ENCODE measurements at places on chromosomes 6 and 20.

- peak; percentile 45 for DNase-seq
These were observed 22.2 kb upstream of the ZBTB2 start for GRCh38 chr6:151413372-151414145.

GRCh38 chr6:73391675-73392074, 3.0 kb upstream of the DDX43 start:
- DNase-seq, result no peak

- no peak for DNase-seq
These were observed 384.7 kb downstream of the C6orf118 start for GRCh38 chr6:164924674-164925073.

DNA sequence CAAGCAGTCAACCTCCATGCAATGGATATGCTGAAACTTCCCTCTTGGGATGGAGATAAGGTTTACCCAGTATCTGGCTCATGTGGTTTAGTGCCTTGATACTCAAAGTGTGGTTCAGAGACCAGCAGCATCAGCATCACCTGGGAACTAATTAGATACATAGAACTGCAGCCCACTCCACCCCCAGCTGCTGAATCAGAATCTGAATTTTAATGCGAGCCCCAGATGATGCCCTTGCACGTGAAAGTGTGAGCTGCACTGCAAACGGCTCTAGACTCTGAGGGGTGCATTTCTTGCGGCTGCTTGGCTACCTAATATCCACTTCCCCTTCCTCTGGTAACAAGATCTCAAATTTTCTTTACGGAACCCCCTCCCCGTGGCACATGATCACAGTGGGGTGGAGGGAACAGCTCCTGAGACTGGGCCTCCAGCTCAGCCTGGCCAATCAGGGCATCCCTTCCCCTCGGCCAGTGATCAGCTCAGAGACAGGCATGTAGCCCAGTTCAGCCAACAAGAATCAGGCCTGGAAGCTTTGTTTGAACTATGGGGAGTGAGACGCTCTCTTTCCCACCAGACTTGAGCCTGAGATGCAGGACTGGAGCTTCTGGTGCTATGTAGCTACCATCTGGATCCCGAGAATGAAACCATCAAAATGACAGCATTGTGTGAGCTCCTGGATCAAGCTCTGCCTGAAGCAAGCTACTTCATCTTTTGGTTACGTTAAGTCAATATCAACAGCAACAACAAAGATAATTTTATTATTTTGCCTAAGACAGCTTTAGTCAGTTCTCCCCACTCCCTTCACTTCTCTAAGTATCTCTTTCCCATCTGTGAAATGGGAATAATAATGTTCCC, 12.8 kb downstream of the KCNK15 start:
- DNase-seq, result no peak

DNA sequence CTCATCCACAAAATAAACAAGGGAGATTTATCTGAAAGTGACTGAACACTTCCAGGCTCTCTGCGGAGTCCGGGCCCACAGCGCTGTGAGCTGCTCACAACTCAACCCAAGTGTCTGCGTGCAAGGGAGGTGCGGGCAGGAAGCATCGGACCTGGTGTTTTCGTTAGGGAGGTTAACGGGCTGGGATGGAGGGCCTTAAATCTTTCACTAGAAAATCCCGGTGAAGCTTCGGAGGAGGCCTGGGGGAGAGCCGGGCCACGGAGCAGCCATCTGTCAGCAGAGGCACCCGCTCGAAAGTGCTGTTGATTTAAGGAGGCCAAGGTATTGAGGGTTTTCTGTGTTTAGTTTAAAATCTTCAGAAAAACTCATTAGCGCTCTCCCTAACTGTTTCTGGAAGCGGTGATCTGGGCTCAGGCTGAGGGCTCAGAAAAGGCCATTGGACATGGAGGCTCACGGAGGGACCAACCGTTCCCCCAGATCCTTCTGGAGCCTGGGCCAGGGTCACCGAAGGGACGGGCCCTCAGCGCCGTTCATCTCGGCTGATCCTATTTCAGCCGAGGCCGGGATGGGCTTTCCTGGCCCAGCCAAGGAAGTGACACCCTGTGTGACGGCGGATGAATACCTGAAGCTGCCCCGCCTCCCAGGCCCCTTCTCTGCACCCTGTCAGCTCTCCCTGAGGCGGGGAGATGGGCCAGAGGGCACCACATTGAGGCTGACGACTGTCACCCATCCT, 20.7 kb downstream of the GATA5 start:
- DNase-seq, result no peak

DNA sequence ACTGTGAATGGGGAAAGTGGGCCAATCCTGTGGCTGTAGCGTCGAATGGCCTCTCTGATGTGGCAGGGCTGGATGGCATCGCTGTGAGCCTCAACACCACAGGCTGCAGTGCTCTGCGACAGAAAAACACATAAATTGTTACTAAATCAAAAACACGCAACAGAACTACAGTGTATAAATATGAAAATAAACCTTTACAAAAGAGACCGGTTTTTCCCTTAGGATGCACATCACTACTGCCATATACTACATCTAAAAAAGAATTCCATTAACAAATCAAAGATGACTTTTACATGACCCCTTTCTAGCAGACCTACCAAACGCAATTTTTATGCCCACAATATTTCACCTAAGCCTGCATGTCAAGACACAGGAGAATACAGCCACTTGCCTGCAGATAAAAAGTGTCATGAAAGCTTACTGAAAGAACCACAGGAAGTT, 395.5 kb upstream of the RUNX2 start:
- DNase-seq, result no peak

DNA sequence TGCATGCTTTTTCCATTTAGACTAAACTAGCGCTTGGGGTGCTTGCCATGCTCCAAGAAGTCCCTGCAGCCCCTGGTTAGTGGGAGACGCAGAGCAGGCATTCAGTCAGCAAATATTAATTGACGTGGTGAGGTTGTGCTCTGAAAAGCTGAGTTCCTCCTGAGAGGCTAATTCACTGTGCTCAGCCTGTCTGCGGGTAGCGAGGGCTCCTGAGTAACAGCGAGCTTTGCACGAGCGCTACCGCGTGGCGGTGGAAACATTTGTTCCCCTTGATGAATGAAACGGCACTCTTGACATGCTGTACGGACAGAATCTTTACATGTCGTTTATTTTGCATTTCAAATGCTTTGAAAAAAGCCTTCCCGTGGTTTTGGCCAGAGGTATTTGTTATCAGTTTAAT, 170.6 kb upstream of the AGPAT4 start:
- DNase-seq, result no peak

DNA sequence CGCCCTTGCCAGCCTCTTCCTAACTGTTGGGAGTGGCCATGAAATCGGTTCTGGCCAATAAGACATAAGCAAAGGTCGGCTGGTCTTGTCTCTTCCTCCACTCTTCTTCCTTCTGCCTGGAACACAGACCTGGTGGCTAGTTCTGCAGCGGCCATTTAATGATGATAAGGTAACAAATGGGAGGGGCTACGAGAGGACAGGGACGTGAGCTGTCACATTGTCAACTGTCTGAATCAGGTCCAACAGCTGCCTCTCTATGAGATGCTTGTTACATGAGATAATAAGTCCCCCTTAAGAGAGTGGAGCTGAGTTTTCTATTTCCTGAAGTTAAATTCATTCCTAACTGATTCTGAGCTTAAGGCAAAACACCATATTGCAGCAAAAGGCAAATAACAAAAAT, 12.5 kb upstream of the TMEM242 start:
- DNase-seq, result no peak

DNA sequence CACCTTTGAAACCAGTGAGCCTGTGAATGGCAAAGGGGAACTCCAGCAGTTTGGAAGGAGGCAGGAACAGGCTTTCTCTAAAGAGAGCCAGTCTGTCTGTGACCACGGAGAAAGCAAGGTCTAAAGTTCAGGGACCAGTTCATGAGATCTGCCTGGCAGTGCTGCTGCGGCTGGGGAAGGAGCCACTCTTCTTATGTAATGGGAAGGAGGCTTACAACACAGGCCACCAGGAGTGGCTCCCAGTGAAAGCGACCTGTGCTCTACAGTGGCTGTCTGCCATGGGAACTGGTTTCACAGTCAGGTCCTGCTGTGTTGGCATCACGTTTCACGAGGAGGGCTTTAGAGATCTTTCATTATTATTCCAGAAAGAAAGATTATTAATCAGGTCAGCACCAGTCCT, 291.9 kb upstream of the PRDM1 start:
- DNase-seq, result no peak

GRCh38 chr6:139457476-139457875, 83.0 kb upstream of the CITED2 start:
- no peak for DNase-seq

GRCh38 chr6:28104392-28105244, 19.8 kb upstream of the ZSCAN16 start:
- peak; percentile 77 for DNase-seq

- no peak for DNase-seq
These were observed 3.5 kb downstream of the CITED2 start for GRCh38 chr6:139370999-139371345.

DNA sequence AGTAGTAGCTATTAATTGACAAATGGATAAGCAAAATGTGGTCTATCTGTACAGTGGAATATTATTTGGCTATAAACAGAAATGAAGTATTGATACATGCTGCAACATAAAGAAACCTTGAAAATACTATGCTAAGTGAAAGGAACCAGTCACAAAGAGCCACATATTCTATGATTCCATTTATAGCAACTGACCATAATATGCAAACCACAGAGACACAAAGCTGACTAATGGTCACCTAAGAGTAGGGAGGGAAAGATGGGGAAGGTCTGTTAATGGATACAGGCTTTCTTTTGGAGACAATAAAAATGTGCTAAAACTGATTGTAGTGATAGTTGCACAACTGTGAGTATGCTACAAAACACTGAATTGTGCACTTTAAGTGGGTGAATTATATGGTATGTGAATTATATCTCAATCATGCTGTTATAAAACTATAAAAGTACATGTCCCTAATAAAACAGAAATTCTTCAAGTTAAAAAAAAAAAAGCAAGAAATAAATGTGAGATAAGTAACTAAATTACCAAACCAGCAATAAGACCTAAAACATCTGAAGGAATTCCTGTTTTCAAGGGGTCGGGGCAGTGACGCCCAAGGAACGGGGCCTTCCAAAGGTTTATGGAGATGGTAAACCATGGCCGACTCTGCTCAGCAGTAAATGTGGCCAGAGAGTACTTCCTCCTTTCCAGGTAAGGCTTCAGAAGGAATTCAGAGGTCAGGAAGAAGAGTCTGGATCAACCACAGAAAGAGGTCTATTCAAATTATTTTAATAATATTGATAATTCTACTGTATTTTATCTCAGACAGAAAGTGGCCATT, 75.4 kb downstream of the ARHGAP18 start:
- DNase-seq, result no peak

DNA sequence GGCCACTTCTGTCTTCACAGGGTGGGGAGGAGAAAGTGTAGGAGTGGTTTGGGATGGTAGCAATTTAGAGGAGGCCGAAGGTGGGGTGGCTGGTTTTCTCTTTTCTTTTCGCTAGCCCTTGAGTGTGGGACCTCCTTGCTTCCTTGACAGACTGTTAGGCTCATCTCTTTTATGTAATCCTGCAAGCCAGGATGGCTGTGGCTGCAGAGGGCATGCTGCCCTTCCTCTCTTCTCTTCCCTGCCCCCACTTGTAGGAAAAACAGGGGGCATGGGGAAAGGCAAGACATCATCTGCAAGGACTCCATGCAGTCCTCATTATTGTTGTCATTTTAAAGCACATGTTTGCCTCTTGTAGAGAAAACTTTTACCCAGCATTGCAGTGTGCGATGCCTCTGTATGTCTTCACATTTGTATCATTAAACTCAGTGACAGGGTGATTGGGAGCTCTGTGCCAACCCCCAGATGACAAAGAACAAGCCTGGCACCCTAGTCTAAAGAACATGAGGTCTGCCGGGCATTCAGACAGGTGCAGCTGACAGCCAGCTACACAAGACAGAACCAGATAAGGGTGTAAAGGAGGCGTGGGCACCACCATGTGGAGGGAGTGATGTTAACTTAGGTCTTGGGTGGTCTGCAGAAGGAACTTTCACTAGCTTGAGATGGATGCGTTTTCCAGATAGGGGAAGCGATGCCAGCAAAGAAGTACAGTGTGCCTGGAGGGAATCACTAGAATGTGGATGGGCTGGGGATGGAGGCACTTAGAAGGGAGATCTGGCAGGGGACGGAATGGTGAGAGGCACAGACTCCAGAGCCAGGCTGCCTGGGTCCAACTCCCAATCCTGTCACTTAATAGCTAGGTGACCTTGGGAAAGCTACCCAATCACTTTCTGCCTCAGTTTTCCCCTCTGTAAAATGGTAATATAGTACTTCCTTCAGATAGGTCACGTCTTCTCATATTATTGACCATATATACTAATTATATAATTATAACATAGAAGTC, 207.6 kb downstream of the TBC1D7 start:
- no peak for DNase-seq

GRCh38 chr6:44304282-44305199, 8.6 kb downstream of the AARS2 start:
- DNase-seq, result peak; percentile 28

- no peak for DNase-seq
These were observed 793 bp upstream of the FAM50B start for GRCh38 chr6:3848380-3848779.

DNA sequence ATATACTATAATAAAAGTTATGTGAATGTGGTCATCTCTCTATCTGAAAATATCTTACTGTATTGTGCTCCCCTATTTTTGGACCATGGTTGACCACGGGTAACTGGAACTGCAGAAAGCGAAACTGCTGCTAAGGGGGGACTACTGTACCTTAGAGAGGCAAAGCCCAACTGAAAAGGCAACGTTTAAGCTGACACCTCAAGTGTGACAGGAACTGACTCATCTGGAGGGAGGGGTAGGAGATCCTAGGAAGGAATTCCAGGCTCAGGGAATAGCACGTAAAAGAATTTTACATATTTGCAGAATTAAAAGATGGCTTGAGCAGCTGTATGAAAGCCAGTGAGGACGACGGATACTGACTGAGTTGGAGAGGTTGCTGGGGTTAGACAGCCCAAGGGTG, 34.8 kb downstream of the ELOVL2 start:
- DNase-seq, result no peak

DNA sequence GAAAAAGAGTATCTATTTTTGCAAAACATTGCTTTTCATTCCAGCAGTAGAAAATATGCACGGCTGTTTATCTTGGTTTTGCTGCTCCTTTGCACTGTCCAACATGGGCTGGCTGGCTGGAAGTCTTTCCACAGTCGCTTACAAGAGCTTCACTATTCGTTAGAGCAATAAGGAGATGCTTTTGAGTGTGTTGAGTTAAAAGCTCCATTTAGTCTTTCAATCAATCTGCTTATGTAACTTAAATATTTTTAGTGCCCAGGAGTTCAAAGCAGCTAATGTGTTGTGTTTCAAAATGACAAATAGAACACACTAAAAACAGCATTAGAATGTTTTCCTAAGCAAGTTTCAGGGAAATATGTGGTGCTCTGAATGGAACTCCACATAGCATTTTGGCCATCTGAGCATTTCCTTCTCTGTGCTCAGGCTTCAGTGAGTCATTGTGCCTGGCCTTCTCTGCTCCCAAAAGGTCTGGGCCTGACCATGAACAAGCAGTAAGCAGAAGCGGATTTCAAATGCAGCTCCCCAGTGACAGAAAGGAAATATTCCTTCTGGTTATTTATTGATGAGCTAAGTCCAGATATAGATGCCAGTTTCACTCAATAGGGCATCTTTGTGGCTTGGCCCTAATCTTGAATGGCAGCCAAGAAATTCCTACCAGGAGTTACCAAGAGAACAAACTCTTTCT, 580.3 kb downstream of the TENT5A start:
- no peak for DNase-seq

- no peak for DNase-seq
These were observed 31.5 kb downstream of the TRAF3IP2 start for GRCh38 chr6:111573892-111574797.

- DNase-seq, result no peak
These were observed 26.2 kb downstream of the IL22RA2 start for GRCh38 chr6:137147195-137147594.

Measured in activated CD4-positive, alpha-beta T cell treated with anti-CD3 and anti-CD28 coated beads for 1 hour (primary cell).